EH (cell line): ENCODE measurements at places on chromosomes 16 and 17.

- no peak for DNase-seq
Observed at GRCh38 chr16:70736465-70737376, 50.9 kb upstream of the MTSS2 start.

DNA sequence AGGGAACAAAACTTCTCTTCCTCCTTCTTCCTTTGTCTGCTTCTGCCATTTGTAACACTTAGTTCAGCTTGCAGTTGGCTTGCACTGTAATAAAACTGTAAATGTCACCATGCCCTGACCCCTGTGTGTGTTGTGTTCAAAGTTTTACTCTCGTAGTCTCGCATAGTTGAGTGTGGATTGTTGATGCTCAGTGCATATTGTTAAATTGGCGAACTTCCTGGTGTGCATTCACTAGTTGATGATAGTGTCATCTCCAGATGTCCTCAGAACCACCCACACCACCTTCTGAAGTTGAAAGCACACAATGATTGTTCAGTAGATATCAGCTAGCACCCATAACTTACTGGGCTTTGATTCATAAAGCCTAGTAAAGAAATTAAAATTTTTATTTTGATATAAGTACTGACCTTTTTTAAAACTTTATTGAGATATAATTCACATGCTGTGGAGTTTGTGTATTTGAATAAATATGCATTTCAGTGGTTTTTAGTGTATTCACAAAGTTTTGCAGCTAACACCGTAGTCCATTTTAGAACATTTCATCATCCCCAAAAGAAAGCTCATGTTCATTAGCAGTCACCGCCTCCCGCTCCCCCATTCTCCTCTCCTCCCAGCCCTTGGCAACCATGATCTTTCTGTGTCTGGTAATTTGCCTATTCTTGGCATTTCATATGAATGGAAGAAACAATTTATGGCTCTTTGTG lies 25.0 kb downstream of the USP10 start:
- DNase-seq = peak; percentile 53

- peak; percentile 47 for DNase-seq
Observed at GRCh38 chr17:49497148-49498028, 2.3 kb downstream of the NGFR start.

GRCh38 chr16:52077607-52078006 lies 469.3 kb downstream of the TOX3 start:
- no peak for DNase-seq

GRCh38 chr16:54098247-54098646 lies 188.3 kb downstream of the IRX3 start:
- DNase-seq = no peak

DNA sequence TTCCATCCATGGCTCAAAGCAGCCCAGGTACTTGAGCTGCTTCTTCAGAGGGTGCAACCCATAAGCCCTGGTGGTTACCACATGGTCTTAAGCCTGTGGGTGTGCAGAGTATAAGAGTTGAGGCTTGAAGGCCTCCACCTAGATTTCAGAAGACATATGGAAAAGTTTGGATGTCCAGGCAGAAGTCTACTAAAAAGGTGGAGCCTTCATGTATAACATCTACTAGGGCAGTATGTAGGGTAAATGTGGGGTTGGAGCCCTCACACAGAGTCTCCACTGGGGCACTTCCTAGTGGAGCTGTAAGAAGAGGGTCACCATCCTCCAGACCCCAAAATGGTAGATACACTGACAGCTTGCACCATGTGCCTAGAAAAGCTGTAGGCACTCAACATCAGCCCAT lies 120.9 kb downstream of the HS3ST3A1 start:
- no peak for DNase-seq

DNA sequence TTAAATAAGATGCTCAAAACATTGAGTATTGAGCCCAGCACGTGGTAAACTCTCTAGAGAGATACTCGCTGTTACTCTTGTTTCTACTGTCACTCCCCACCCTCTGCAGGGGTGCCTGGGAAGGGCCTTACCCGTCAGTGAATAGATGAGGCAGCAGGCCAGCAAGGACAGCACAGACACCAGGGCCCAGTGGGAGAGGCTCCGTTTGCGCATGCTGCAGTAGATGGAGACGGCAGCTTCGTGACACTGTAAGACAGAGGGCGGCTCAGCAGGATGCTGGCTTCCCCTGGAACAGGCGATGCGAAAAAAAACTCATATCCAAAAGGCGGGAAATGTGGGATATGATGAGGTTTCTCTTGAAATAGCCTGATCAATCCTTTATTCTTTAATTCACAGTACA lies 20.0 kb downstream of the SLC38A8 start:
- DNase-seq = no peak

DNA sequence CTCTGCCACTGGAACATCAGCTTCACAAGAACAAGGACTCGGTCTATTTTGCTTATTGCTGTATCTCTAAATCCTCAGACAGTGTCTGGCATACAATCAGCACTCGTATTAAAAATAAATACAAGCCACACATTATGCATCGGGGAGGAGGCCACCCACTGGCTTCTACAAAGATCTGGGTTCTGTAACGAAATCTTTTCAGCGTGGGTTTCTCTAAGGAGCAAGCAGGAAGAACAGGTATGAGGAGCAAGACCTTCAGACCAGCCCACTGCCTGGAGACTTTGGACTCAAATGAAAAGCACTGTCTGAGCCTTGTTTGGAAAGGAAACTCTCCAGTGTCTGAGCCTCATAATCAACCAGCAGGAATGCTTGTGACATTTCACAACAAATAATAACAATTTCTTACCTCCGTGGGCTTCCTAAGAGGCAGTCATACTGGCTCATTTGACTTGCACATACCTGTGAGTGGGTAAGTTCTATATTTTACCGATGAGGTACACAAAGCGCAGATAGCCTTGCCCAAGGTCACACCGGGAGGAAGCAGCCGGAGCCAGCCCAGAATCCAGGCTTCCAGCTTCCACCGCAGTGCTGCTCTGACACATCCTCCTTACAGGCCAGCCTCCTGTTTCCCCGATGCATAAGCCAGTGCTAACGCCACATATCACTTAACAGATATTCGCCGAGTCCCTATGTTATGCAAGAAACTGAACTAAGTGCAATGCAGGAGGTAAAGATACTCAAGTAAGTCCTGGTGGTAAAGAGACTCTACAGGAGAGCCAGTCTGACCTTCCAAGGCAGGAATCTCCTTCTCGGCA lies 118.6 kb upstream of the TNRC6C start:
- DNase-seq = no peak

DNA sequence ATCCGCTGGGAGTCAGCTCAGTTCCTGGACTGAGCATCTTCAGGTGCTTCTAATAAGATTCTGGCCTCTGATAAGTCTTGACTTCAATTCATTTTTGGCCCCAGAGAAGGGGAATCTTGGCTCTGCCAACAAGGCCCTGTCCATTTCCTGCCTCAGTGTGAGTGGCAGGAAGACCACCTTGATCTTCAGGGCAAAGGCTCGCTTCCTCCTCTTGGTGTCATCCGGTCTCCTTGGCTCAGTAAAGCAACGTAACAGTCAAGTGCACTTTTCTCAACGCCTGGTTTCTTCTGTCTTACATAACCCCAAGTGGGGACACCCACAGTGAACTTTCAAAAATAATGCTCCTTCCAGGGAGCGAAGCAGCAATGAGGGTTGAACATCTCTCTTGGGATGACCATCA lies 169.8 kb downstream of the PRKCB start:
- no peak for DNase-seq

- DNase-seq = no peak
Observed at GRCh38 chr16:4984174-4984990, 26.3 kb downstream of the SEC14L5 start.

- DNase-seq = peak; percentile 48
Observed at GRCh38 chr17:59332749-59333377, 1.4 kb downstream of the YPEL2 start.

DNA sequence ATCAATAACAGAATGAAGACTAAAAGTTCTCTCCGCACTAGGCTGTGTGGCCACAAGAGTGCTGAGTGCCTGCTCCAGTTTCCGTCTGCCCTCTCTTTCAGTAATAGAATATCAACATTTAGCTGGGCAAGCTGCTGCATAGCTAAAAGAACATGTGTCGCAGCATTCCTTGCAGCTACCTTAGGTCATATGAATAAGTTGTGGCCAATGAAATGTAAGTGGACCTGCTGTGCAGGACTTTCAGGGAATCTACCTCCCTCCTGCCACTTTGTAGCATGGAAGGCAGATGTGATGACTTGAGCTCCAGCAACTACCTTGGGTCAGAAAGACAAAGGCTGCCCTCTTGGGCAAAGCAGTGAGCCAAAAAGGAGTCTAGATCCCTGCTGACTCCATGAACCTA lies 25.4 kb downstream of the SLC39A11 start:
- DNase-seq = no peak

DNA sequence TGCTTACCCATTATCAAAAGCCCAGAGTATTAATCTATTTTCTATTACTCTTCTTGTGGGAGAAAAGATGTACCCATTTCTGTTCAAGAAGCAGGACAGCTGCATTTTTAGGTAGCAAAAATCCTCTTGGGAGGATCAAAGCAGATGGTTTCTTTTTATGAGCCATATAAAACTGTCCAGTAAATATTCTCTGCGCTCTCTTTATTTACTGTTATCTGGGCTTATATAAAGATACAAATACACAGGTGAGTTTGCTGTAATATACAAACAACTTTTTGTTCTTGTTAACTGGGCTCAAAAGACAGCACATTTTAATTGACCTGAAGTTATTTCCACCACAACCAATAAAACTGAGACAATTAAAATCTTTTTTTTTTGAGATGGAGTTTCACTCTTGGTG lies 10.1 kb downstream of the PHF12 start:
- DNase-seq = no peak

- peak; percentile 91 for DNase-seq
Observed at GRCh38 chr17:42566883-42567573, at the start of gene MLX. Gene MLX (plus strand): TSS chr17:42567100. CDS start chr17:42567125, 25 bp downstream.

- no peak for DNase-seq
Observed at GRCh38 chr17:72107100-72107499, 13.7 kb upstream of the SOX9 start.

GRCh38 chr17:14298947-14299279 lies 2.0 kb upstream of the HS3ST3B1 start:
- DNase-seq = no peak

DNA sequence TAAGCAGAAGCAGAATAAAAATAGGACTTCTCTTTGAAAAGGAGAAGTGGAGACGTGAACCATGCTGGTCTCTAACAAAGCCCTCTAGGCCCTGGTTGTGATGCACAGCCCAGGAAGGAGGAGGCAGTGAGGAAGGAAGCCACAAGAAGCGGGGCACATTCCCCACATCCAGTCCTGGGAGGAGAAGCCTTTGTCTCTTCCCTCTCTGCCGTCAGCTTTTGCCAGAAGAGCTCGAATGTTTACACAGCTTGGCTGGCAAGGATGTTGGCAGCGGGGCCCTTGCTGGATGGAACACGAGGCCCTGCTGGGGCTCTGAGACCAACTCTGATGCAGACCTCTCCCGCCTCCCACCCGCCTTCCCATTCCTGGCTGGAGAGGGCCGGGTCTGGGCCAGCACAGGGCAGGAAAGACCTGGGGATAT lies 91.3 kb downstream of the MAF start:
- DNase-seq = no peak

DNA sequence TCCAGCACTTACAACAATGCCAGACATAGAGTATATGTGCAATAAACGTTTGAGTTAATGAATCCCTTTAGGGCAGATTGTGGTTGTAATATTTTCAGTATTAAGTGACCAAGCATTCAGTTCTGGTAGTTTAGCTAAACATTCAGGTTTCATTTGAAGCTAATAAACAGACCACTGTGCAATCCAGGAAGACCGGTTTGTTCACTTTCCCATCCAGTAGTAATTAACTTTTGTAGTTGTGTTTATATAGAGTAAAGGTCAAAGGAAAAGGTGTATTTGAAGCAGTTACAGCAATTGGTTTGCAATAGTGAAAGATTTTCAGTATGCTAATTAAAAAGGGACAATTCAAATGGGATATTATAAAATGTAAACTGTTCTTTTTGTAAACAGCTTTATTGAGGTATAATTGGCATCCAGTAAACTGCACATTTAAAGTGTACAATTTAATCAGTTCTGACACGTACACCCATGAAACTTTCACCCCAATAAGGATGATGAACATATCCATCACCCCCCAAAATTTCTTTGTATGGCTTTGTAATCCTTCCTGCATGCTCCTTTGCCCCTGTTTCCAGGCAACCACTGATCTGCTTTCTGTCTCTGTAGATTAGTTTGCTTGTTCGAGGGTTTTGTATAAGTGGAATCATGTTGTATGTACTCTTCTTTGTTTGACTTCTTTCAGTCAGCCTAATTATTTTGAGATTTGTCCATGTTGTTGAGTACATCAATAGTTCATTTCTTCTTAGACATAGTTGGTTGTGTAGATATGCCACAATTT lies 26.3 kb downstream of the MRTFB start:
- DNase-seq = peak; percentile 48

GRCh38 chr17:45951403-45951802 lies 47.6 kb upstream of the STH start:
- DNase-seq = no peak

GRCh38 chr16:72834499-72834898 lies 213.4 kb downstream of the ZFHX3 start:
- no peak for DNase-seq

- DNase-seq = no peak
Observed at GRCh38 chr16:58384437-58385055, 7.7 kb upstream of the GINS3 start.

- DNase-seq = peak; percentile 23
Observed at GRCh38 chr17:55327225-55328088, 62.7 kb downstream of the HLF start.
